ENCODE measurements at places on chromosomes 5 and 9.

GRCh38 chr5:34991486-34992238, 56.1 kb downstream of the AGXT2 start:
- DNase-seq: no peak

DNA sequence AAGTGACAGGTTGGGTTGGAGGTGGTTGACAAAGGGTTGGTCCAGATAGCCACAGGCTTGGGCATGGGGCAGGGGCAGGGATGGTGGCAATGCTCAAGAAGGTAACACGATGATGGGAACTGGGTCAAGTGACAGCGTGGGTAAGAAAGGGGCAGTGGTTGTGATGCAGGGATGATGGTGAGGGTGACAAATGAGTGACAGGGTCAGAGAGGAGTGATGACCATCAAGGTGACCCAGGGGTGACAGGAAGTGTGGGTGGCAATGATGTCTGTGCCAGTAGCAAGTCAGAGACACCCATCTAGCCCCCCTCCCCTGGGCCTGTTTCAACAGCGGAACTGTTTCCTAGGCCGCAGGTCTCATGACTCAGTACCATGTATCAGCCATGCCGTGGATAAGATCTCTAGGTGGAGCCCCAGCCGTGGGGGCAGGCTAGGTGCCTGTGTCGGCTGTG, 20.5 kb downstream of the AQP3 start:
- no peak for DNase-seq

GRCh38 chr9:37966412-37967013, 62.6 kb upstream of the SLC25A51 start:
- DNase-seq: no peak

DNA sequence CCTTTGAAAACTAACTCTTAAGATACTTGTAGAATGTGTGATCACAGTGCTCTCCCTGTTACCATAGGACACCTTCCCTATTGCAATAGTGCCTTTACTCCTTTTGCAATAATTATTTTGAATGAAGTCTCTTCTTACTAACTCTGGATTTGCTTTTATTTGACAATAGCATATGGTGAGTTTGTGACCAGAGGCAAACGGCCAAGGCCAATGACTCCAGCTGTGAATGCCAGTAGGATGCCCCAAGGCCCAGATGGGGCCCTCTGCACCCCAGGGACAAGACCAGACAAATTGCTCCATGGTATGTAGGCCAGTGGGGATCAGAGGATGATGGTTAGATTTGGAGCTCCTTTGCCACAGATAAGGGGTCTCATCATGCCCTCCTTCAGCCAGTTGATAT, 116.9 kb downstream of the NPR3 start:
- DNase-seq: no peak

DNA sequence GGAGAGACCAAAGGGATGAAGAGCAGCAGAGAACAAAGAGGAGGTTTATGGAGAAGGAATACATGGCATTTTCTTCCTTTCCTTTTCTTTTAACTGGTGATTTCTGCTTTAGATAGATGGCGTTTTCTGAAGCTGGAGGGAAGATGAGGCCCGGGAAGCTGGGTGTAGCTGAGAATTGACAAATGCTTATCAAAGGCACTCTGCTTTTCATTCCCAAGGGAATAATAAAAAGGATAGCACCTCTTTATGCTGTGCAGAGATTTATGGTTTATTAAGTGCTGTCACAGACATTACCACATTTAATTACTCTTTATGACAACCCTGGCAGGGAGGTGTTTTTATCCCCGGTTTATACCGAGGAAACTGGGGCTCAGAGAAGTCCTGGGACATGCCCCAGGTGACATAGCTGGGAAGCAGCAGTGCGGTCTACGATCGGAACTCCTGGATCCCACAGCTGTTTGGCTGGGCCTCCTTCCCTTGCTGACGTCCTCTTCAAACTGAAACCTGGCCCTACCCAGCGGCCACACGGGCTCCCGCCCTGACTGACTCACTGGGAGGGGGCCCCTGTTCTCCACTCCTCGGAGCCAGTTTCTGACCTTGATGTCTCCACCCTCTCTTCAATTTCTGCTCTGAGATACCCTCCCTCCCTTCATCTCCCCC, 8.2 kb upstream of the EPB41L4B start:
- DNase-seq: peak; percentile 86

- no peak for DNase-seq
Measured at GRCh38 chr9:77024776-77025545, 5.5 kb downstream of the FOXB2 start.

- DNase-seq: no peak
Measured at GRCh38 chr5:635306-636055, 23.3 kb downstream of the CEP72 start.

GRCh38 chr5:56006094-56006493, 11.3 kb upstream of the IL6ST start:
- no peak for DNase-seq

GRCh38 chr9:93617273-93617672, 40.9 kb downstream of the PHF2 start:
- no peak for DNase-seq

DNA sequence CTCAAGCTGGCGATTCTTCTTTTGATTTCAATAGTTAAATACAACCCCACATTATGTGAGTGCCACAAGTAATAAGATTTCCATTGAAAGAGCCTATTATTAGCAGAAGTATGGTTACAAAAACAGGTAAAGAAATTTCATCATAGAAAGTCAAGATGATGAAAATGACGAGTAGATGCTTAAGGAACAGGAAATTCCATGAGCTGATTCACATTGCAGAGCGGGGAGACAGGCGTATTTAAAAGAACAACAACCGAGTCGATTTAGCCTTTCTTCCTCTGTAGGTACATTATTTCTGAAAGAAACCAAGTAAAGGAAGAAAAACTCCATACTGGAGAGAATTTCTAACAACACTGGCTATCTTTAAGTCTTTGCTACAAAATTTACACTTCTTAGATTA, 310.4 kb downstream of the SLF1 start:
- no peak for DNase-seq

DNA sequence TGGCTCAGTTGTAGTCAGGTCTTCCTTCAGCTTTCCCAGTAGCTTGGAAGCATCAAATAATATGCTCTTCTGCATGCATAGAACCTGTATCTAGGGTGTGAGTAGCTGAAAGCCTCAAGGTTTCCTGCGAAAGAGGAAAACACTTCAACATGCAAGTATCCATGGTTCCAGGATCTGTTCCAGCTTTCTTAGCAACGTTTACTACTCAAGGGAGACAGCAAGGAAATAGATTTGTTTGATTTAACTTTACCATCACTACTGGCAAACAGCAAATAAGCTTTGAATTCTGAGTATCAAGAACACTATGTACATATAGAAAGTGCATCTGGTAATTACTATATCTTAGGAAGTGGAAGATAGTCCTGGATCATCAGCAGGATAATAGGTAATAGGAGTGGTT, 341.0 kb downstream of the PRR16 start:
- no peak for DNase-seq

GRCh38 chr5:92653730-92654461, 927.1 kb downstream of the NR2F1-AS1 start:
- no peak for DNase-seq

DNA sequence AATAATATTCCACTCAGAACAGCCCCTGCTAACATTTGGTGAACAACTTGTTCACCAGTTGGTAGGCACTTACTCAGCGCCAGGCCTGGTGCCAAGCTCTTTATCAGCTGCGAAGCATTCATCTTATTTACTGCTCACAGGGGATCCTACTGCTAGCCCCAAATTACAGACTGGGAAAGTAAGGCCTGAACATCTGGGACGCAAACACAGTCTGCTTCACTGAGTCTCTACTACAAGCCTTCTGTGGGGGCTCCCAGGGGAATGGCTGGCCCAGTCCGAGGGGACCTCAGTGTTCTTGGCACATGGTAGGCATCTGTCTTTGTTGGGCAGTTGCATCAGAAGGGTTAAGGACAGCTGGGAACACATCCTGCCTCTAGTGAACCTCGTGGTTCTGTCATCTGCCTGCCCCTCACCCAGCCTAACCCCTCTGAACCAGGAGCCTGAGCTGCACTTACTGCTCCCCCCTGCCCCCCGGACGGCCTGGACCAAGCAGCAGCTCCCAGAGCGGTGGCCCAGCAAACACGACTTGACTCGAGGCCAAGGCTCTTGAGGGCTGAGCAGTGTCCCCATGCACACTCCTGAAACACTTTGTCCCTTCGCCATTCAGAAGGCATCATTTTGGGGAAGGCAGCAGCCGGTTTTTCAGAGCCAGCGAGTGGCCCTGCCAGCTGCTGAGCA, at the start of gene PHYHD1:
Gene PHYHD1 (plus strand): TSS at position 602 of the 678 bp plus-strand sequence. CDS start 1,342 bp downstream, outside the sequence.
- DNase-seq: peak; percentile 46

GRCh38 chr9:94802793-94803192, 76.3 kb downstream of the AOPEP start:
- peak; percentile 65 for DNase-seq

- DNase-seq: no peak
Measured at GRCh38 chr5:116248432-116248831, 163.6 kb downstream of the COMMD10 start.

- DNase-seq: no peak
Measured at GRCh38 chr5:100249884-100250269, 285.3 kb upstream of the FAM174A start.

- DNase-seq: peak; percentile 84
Measured at GRCh38 chr9:104868687-104869404, 59.1 kb downstream of the ABCA1 start.

DNA sequence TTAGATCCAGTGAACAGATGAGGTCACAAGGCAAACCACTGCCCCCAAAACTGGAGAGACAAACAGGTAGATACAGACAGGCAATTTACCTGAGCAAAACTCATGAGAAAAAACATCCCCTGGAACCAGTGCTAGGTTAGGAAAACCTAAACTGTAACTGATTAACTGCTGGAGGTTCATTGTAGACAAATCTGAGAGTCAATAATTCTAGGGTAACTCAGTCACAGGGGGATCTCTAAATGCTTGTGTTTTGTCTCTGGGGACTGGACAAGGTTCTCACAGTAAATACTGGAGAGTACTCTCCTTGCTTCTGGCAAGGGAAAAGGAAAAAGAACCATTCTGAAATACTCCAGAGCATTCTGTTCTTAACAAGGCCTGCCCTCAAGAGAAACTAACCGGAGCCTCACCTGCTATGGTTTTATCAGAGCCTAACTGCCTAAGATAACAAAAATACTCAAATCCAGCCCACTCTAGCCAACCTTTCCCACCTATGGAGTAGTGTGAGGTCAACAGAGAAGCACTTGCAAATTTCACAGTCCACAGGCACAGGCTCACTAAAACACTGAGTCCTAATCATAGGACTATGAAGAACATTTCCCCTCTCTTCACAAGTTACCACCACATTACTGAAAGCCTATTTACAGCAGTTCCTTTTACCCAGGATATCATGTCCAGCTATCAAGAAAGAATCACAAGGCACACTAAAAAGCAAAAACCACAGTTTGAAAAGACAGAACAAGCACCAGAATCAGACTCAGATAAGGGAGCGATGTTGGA, 139.9 kb upstream of the ACOT12 start:
- DNase-seq: no peak

GRCh38 chr5:118987988-118988865, at the start of gene DTWD2:
Gene DTWD2 (minus strand): TSS chr5:118988547. CDS start chr5:118988511, 36 bp downstream.
- peak; percentile 97 for DNase-seq

- no peak for DNase-seq
Measured at GRCh38 chr5:92775711-92776615, 805.1 kb downstream of the NR2F1-AS1 start.

GRCh38 chr5:152634586-152634985, 229.5 kb upstream of the NMUR2 start:
- peak; percentile 40 for DNase-seq

- no peak for DNase-seq
Measured at GRCh38 chr9:107443786-107444185, 45.8 kb downstream of the KLF4 start.

DNA sequence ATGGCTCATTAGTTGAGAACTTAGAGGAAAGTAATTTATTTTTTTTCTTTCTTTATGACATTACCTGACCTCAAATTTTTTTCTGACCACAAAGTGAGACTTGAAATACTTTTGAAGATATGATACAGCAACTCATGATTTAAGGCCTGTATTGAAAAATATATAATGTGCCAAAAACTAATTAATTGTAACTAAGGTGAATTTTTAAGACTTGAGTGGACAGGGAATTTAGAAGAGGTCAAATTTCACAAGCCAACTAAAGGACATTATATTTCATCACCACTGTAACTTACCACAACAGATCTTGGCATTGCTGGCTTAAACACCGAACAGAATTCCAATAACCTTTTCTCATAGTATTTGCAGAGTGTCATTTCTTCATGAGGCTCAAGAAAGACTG, 1.8 kb downstream of the CCNH start:
- no peak for DNase-seq

GRCh38 chr9:131474711-131475110, 28.0 kb upstream of the POMT1 start:
- DNase-seq: peak; percentile 18

DNA sequence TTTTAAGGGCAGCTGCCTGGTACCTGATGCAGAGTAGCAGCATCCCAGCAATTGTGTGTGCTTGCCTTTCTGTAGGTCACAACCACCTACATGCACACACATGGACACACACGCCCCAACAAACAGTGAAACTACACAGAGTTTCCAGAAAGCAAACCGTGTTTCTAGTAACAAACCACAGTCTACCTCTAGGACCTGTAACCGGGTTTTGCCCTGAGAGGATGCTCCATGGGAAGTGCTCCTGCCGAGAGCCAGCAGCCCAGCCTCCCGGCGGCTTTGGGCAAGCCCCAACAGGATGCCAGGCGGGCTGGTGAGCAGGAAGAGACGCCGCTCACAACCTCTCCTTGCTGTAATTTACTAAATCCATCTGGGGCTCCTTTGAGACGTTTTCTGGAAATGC, 4.1 kb upstream of the TCF7 start:
- no peak for DNase-seq

DNA sequence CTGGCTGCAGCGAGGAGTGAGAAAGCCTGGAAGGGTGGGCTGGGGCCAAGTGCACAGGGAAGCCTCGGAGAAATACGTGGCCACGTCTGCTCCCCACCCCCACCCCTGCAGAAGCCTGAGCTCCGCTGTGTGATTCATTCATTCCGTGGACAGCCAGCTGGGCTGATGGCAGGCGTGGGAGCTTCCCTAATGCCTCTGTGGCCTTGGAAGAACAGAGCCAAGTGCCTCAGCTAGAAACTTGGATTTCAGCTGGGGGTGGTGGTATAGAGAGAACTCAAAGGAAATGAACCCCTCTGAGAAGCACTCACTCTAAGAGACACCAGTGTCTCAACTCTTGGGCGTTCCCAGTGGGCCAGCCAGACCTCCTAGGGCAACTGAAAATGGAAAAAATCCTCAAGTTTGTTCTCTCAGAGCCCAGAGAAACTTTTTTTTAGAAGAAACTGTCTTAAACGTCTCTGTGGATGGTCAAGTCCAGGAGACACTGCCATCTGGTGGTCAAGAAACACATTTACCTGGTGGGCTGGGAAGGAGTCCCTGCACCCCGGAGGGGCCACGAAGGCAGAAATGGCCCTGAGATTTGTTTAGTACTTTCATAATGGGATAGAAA, 18.0 kb downstream of the ATOX1 start:
- DNase-seq: peak; percentile 92

GRCh38 chr9:114953959-114954358, 23.6 kb upstream of the TNFSF8 start:
- peak; percentile 24 for DNase-seq

DNA sequence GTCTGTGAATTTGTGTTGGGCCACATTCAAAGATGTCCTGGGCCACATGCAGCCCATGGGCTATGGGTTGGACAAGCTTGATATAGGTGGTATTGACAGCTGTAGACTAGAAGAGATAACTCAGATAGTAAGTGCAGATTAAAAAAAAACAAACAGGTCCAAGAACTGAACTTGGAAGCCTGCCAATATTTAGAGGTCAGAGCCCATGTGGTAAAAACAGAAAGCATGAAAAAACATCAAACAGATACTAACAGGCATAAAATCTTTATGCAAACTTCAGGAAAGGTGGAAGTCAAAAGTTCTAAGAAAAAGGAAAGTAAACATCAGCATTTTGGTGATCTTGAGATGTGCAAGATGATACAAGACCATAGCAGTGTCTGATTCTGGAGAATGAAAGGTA, 155.1 kb upstream of the NR4A3 start:
- no peak for DNase-seq
